Myocyte (in vitro differentiated cells): ENCODE measurements at places on chromosomes 5 and 9. TPM values are rescaled to one million over a fixed set of nuclear protein-coding genes. Genes with fewer than 3 reads are reported as not detected.

The PDCD1LG2 gene
- 4.1 and 4.7 TPM in 2 replicates for total RNA-seq

The SLC4A9 gene
- not detected in 2 replicates for total RNA-seq

The GGTA1 gene
- not detected in 2 replicates for total RNA-seq

The SLC1A3 gene
- total RNA-seq, result 11.9 and 25.3 TPM in 2 replicates

GRCh38 chr9:27847380-27847779 lies 274.1 kb upstream of the C9orf72 start:
- no peak for DNase-seq

GRCh38 chr5:9409413-9409960 lies 136.4 kb downstream of the SEMA5A start:
- no peak for DNase-seq

DNA sequence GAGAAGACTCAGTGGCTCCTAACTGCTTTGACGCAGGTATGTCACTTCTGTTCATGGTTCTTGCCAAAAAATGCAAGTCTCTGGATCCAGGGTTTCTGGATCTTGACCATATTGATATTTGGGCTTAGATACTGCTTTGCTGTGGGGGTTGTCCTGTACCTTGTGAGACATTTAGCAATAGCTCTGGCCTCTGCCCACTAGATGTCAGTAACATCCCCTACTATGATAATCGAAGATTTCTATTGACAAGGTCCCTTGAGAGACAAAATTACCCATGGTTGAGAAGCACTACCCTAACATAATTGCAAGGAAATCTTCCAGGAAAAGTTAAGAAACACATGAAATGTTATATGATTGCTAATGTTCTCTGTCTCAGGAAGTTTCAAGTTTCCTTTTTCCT lies 285.4 kb downstream of the TMEM232 start:
- peak; percentile 62 for DNase-seq

DNA sequence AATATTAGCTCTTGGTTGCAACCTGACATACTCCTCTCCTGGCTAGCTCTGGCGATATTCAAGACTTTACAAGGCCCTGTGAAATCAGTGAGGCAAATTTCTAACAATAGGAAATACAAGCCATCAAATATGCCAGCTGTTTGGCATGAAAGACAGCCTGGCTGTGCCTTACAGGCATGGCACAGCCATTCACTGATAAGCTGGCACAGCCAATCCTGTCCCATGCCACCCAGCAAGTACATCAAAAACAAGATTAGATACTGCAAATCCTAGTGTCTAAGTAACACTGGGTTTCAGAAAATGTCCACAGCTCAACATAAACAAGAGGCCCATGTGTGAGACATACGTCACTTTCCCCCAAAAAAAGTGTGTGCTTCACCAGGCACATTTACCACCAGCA lies 1045.8 kb upstream of the DMAC1 start:
- no peak for DNase-seq

GRCh38 chr5:169599451-169599850 lies 15.9 kb downstream of the SPDL1 start:
- no peak for DNase-seq

- no peak for DNase-seq
These were observed 150.8 kb upstream of the PPP1R26 start for GRCh38 chr9:135328485-135329417.
